ENCODE measurements at places on chromosomes 4 and X.

GRCh38 chrX:9701790-9702189 is 63.9 kb downstream of the GPR143 start:
- H3K27ac ChIP-seq, result no peak overlapping the region
- no peaks in the 10 kb centered on the region for H3K4me1 ChIP-seq
- no peak for DNase-seq
- no peaks in the 10 kb centered on the region for H3K36me3 ChIP-seq

DNA sequence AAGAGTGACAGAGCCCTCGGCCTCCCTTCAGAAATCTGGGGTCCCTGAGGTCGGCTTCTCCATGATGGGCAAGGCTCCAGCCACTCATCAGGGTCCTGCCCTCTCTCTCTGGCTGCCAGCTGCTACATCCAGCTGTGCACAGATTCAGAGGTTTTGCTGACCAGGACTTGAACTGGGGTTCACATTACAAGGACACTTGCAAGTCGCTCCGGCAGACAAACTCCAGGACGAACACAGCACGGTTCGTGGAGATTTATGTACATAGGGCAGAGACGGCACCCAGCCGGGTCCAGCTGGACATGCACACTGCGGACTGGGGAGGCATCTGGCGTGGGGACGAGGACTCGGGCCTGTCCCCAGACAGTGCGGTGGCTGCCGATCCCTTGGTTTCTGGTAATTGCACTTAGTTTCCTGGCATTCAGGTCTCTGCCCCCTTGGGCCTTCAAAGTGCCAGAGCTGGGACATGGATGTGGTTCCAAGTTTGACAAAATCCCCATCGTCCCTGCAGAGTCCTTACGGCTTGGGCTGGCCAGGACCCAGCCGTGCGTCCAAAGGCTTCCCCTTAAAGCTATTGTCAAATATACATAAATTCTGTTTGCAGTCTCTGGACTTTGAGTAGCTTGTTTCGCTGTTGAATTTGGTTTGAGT is 6.2 kb upstream of the C4orf50 start:
- H3K36me3 ChIP-seq, result no peaks in the 10 kb centered on the region
- DNase-seq, result no peak
- no peaks in the 10 kb centered on the region for H3K4me1 ChIP-seq
- no peak overlapping the region for H3K4me3 ChIP-seq
- no peak overlapping the region for H3K27ac ChIP-seq

- H3K27me3 ChIP-seq, result no peaks in the 10 kb centered on the region
- H3K4me1 ChIP-seq, result no peaks in the 10 kb centered on the region
- H3K36me3 ChIP-seq, result no peaks in the 10 kb centered on the region
- H3K27ac ChIP-seq, result no peak overlapping the region
Observed at GRCh38 chr4:78517050-78517652, 34.4 kb upstream of the ANXA3 start.

- H3K36me3 ChIP-seq, result no peaks in the 10 kb centered on the region
- no peak overlapping the region for H3K27ac ChIP-seq
- no peak for DNase-seq
- H3K27me3 ChIP-seq, result no peaks in the 10 kb centered on the region
- H3K4me3 ChIP-seq, result peak overlapping the region; percentile 42
Observed at GRCh38 chrX:153828308-153828707, 2.0 kb downstream of the PDZD4 start.

All from vagina (tissue), 2 donors.